ENCODE measurements at places on chromosomes 11 and 22.

- no peaks in the 10 kb centered on the region for H3K4me1 ChIP-seq
- no peak overlapping the region for H3K27ac ChIP-seq
- DNase-seq: no peak
- no peaks in the 10 kb centered on the region for H3K27me3 ChIP-seq
- no peaks in the 10 kb centered on the region for H3K36me3 ChIP-seq
- H3K4me3 ChIP-seq: no peak overlapping the region
These were observed 9.2 kb downstream of the OR51F2 start for GRCh38 chr11:4830346-4830745.

GRCh38 chr11:129770993-129771392 is 44.7 kb upstream of the TMEM45B start:
- H3K27ac ChIP-seq: no peak overlapping the region
- H3K4me3 ChIP-seq: no peak overlapping the region
- no peak for DNase-seq
- no peaks in the 10 kb centered on the region for H3K27me3 ChIP-seq
- no peaks in the 10 kb centered on the region for H3K36me3 ChIP-seq

- H3K27ac ChIP-seq: peak overlapping the region; percentile 98
- peaks cover 61% of the 10 kb centered on the region for H3K4me1 ChIP-seq
- H3K36me3 ChIP-seq: no peaks in the 10 kb centered on the region
- H3K4me3 ChIP-seq: no peak overlapping the region
- no peak for DNase-seq
These were observed 69.0 kb upstream of the ZBED5 start for GRCh38 chr11:10926801-10927211.

- H3K36me3 ChIP-seq: peaks cover 19% of the 10 kb centered on the region
- no peak for DNase-seq
- peak overlapping the region; percentile 79 for H3K4me3 ChIP-seq
- peaks cover 20% of the 10 kb centered on the region for H3K4me1 ChIP-seq
- H3K27ac ChIP-seq: peak overlapping the region; percentile 84
These were observed 1.2 kb downstream of the GUCD1 start for GRCh38 chr22:24553597-24554312.

- H3K27ac ChIP-seq: no peak overlapping the region
- no peaks in the 10 kb centered on the region for H3K27me3 ChIP-seq
- H3K36me3 ChIP-seq: no peaks in the 10 kb centered on the region
- no peak overlapping the region for H3K4me3 ChIP-seq
- no peaks in the 10 kb centered on the region for H3K4me1 ChIP-seq
- no peak for DNase-seq
These were observed 91.5 kb downstream of the PHF21B start for GRCh38 chr22:44918166-44918924.

DNA sequence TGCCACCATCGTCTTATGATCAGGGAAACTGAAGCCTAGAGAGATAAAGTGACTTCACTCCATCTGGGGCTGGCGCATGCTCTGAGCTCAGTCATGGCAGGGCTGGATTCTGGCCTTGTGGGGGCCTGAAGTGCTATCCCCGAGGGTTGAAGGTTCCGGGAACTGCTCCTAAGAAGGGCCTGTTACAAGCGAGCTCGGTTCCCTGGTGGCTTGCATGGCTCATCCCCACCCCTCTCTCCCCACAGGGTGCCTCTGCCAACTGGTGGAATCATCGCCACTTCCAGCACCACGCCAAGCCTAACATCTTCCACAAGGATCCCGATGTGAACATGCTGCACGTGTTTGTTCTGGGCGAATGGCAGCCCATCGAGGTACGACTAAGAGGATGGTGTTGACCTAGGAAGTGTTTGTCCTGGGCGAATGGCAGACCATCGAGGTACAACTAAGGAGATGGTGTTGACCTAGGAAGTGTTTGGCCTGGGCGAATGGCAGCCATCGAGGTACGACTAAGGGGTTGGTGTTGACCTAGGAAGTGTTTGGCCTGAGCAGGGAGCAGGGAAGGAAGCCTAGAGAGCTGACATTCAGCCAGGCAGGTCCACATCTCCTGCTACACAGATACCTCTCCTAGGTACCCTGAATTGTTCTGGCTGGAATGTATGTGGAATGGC is 19.9 kb downstream of the FADS2 start:
- no peaks in the 10 kb centered on the region for H3K4me1 ChIP-seq
- no peak overlapping the region for H3K27ac ChIP-seq
- DNase-seq: no peak
- peaks cover 2% of the 10 kb centered on the region for H3K36me3 ChIP-seq
- no peak overlapping the region for H3K4me3 ChIP-seq
- no peaks in the 10 kb centered on the region for H3K27me3 ChIP-seq

DNA sequence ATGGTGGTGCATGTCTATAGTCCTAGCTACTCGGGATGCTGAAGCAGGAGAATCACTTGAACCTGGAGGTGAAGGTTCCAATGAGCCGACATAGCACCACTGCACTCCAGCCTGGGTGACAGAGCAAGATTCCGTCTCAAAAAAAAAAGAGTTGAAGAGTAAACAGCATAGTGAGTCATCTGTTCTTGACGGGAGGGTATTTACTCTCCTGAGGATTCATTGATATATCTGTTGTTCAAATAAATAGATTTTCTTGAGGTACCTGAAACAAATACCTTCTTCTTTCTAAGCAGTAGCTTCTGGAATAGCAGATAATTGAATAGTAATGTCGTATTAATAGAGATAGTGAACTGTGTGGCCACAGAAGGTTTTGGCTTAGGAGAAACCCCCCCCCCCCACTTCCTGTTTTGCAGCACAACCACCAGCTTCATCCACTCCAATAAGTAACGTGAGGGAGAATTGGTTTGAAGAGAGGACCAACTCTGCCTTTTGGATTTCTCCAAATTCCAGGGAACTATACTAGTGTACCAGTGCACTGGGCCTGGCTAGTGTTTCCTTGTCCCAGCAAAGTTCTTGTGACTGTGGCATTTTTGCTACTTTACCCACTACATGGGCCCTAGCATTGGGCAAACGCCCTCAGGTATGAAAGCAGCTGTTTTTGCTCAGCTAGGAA is 90.0 kb downstream of the PRMT3 start:
- H3K4me1 ChIP-seq: no peaks in the 10 kb centered on the region
- peak; percentile 7 for DNase-seq
- no peaks in the 10 kb centered on the region for H3K36me3 ChIP-seq
- no peaks in the 10 kb centered on the region for H3K27me3 ChIP-seq

Data from Panc1 (cell line).